Hindlimb muscle (tissue), 1 donor: ENCODE measurements at places on chromosomes 16 and 17.

DNA sequence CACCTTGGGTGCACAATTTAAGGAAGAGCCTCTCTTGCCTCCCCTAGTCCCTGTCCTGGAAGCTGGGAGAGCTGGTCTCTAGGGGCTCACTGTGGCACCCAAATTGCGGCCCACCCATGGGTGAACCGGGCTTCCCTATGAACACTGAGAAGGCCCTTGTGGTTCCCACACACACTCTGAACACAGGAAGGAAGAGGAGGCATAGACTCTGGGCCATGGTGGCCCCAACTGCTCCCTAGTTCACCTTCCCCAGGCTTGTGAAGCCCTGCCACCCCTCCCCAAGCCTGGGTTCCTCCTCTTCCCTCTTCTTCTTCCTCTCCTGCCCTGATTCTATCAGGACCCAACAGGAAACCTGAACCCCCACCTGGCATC, 10.5 kb downstream of the SREBF1 start:
- DNase-seq = no peak

DNA sequence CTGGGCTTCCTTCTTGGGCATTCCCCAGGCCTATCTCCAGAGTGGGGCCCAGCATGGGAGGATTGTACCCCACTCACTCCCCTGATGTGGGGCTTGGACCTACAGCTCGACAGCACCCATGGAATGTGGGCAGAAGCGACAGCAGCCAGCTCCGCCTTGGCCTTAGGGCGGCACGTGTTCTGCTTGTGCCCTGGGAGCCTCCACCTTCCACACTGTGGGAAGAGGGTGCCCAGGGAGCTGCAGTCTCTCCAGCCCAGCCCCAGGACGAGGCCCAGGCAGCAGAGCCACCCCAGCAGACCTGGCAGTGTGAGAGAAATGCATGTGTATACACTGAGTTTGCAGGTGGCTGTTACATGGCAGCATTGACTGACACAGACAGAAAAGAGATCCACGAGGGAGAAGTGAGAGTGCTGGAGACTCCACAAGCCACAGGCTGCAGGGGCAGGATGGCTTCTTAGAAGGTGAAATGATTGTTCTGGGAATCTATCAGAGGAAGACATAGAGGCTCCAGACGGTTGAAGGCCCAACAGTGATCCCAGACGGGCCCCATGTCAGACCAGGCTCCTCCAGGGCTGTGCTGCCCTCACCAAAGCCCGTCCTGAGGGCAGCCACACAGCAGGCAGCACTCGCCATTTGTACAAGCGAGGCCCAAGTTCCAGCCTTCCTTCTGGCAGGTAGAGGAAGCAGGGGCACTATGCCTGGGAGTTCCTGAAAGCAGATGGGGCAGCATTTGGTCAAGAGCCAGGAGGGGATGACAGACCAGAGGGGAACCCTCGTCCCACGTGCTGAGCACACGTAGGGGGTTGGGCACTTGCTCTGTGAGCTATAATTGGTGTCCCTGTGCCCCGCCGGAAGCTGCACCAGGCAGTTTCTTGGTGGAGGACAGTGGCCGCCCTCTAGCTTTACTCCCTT, 2.8 kb upstream of the DNASE1 start:
- DNase-seq = no peak

DNA sequence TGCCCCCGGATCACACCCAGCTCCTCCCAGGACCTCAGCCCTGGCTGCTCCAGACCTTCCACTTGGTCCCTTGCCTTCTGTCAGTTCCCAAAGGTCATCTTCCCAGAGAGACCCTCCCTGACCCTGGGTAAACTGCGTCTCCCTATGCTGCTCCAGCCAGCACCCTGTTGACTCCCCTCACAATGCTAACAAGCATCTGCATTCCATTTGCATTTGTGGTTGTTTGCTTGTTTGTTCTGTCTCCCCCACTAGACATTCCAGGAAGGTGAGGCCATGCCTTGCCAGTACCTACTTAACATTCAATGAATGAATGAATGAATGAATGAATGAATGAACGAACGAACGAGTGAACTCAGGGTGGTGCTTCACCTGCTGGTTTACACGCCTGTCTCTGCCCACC, 171.2 kb downstream of the WSCD1 start:
- DNase-seq = no peak

- no peak for DNase-seq
Observed at GRCh38 chr16:75058806-75059205, 57.8 kb downstream of the LDHD start.

- no peak for DNase-seq
Observed at GRCh38 chr17:81518785-81519283, 6.2 kb upstream of the ACTG1 start.

DNA sequence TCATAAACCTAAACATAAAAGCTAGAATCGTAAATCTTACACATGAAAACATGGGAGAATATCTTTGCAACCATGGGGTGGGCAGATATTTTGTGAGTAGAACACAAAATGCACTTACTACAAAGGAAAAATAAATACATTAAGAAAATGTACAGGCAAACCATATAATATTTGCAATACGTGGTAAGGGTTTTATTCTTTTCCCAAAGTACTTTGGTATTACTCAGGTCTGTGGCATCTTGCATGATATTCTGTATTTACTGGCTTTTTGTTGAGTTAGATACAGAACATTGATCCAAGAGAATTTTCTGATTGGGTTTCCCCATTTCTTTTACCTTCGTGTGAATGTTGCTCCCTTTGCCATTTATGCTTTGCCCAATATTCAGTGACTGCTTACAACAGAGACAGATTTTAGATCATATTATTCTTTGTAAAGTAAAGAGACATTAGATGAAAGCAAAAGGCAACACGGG, 33.0 kb upstream of the ARHGAP17 start:
- DNase-seq = no peak

GRCh38 chr16:88959022-88959421, 18.0 kb downstream of the CBFA2T3 start:
- no peak for DNase-seq

GRCh38 chr16:14007450-14007849, 63.7 kb upstream of the MRTFB start:
- DNase-seq = no peak

GRCh38 chr17:35716897-35717465, 14.5 kb upstream of the RASL10B start:
- DNase-seq = no peak

DNA sequence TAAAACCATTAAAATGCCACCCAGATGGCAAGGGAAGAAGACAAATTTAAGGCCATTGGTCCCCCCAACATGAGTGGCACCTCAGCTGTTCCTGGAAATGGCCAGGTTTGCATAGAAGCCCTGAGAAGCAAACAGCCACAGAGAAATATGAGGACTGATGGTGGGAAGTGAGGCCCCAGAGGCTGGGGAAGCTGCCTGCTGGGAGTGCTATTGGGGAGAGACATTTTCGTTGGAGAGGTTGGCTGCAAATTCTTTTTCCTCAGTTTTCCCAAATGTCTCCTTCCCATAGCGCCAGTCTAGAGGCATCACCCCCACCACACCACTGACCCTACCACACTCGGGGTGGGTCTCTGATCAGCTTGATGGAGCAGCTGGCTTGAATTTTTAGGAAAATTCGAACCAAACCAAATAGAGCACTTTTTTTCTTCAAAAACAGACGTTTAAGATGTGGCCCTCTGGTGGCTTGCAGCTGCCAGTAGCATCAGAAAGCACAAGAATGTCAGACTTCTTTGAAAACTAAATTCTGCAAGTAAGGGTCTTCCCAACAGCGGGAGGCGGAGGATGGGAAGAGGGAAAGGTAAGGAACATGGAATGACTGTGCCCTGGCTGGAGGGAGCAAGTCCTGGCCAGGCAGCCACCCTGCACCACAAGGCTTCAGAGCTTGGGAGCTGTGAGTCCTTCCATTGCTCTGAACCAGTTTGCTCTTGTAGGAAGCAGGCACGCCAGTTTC, 13.2 kb upstream of the SLC12A3 start:
- DNase-seq = no peak

GRCh38 chr16:66293932-66294331, 72.6 kb upstream of the CDH5 start:
- no peak for DNase-seq

GRCh38 chr17:47367257-47367656, 43.5 kb downstream of the EFCAB13 start:
- no peak for DNase-seq

DNA sequence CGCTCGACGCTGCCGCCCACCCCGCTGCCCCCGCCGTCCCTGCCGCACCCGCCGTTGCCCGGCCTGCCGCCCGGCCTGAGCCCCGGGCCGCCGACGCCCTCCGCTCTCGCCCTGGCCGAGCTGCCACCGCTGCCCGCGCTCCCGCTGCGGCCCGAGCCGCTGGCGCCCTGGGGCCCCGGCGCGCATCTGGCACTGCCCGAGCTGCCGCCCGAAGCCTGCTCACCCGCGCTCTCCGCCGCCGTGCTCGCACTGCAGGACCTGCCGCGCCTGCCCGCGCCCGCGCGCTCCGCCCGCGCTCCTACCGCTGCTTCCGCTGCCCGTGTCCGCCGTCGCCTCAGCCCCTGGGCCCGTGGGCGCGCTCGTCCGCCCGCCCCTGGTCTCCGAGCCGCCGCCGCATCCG, 8.4 kb upstream of the CLDN9 start:
- no peak for DNase-seq

DNA sequence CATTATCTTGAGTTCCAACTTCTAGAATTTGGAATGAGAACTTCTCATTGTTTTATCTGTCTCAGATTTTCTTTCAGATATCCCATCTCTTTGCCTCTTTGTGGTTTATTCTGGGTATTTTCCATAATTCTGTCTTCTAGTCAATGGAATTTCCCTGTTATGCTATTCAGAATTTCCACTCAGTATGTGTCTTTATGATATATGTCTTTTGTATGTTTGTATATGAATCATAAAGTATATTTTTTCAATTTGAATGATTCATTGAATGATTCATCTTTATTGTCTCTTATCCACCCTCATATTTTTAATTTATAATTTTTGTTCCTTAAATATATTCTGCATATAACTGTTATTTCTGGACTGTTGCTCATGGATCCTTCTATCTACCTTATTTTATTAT, 729.7 kb upstream of the GOT2 start:
- DNase-seq = no peak

GRCh38 chr16:72928090-72928981, 119.6 kb downstream of the ZFHX3 start:
- DNase-seq = no peak

DNA sequence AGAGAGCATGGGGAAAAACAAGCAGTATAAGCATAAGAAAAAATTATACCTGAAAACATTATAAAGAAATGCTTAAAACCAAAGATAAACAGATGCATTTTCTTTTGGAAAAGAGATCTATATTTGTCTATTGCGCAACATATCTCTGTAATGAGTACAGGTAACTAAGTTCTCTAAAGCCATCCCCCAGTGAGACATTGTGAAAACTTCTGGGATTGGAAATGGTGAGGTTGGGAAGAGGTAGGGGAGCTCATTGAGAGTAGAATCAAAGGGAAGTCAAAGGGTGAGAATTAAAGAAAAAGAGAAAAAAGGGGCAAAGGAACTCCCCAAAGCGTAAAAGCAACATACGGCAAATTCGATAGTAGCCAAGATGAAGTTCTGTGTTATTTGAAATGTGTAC, 257.9 kb upstream of the RBFOX1 start:
- no peak for DNase-seq

GRCh38 chr17:61766520-61766919, 96.8 kb downstream of the BRIP1 start:
- no peak for DNase-seq

DNA sequence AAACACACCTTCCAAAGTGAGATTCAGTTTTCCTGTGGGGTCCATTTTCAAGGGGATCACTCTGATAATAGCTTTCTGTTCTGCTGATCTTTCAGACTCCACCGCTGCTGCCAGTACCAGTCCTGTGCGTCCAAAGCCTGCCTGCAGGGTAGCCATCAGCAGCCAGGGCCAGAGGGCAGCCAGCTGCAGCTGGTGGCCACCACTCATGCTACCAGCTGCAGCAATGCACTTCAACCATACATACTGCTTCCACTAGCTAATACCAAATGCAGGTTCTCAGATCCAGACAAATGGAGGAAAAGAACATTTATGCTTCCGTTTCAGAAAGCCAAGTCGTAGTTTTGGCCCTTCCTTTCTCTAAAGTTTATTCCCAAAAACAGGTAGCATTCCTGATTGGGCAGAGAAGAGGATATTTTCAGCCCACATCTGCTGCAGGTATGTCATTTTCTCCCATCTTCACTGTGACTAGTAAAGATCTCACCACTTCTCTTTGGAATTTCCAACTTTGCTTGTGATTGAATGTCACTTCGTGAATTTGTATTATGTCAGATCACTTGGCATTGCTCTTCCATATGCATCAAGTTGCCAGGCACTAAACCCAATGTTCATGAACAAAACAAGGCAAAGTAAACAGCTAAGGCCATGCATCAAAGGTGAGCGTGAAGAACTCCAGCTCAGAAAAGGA, 1.8 kb downstream of the RNF43 start:
- DNase-seq = no peak

DNA sequence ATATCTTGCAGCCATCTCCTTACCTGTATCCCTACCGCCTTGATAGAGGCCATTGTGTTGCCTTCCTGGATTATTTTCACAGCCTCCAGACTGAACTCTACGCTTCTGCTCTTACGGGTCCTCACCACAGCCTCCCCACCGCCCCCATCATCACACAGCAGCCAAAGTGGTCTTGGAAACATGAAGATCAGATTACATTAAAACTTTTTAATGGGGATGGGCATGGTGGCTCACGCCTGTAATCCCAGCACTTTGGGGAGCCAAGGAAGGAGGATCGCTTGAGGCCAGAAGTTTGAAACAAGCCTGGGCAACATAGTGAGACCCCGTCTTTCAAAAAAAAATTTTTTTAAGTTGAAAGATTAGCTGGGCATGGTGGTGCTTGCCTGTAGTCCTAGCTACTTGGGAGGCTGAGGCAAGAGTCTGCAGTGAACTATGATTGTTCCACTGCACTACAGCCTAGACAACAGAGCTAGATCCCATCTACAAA, 150.5 kb downstream of the NPIPB5 start:
- DNase-seq = no peak

DNA sequence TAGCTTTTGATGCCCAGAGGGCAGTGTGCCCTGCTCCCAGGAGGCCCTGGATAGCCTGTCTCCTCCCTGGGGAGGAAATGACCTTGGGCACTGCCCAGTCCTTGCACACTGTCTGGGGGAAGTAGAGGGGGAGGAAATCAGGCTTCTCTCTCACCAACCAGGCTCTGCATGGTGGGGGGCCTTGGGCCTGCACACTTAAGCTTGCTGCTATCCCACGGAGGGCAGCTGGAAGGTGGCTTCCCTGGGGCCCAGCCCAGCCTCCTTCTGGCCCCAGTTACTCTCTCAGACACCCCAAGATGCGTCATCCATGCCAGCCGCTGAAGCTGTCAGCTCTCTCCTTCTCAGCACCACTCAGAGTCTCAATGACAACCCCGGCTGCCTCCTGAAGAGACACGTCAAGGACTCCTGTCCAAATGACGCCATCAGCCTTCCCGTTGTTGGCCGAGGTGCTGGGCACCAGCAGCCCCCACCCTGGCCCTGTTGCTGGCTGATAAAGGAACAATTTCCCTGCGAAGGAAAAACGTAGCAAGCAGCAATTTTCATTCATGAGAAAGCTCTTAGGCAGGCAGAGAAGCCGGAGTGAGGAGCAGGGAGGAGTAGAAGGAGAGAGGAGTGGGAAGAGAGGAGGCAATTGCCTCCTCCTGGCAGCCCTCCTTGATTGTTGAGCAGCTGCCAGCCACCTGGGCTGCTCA, 95.5 kb downstream of the SDK2 start:
- no peak for DNase-seq

GRCh38 chr16:10681310-10682308, 13.1 kb downstream of the TEKT5 start:
- no peak for DNase-seq

GRCh38 chr16:49602976-49603310, 229.3 kb downstream of the C16orf78 start:
- no peak for DNase-seq
